ENCODE measurements at places on chromosomes 5 and 9.
A peak's percentile ranks its signal among the peaks of the same experiment; 100 is the strongest.

GRCh38 chr9:89862316-89862715 lies 257.5 kb downstream of the GADD45G start:
- no peak overlapping the region for H3K4me3 ChIP-seq
- no peaks in the 10 kb centered on the region for H3K4me1 ChIP-seq
- no peaks in the 10 kb centered on the region for H3K36me3 ChIP-seq
- no peak overlapping the region for H3K27ac ChIP-seq
- peaks cover 15% of the 10 kb centered on the region for H3K27me3 ChIP-seq

DNA sequence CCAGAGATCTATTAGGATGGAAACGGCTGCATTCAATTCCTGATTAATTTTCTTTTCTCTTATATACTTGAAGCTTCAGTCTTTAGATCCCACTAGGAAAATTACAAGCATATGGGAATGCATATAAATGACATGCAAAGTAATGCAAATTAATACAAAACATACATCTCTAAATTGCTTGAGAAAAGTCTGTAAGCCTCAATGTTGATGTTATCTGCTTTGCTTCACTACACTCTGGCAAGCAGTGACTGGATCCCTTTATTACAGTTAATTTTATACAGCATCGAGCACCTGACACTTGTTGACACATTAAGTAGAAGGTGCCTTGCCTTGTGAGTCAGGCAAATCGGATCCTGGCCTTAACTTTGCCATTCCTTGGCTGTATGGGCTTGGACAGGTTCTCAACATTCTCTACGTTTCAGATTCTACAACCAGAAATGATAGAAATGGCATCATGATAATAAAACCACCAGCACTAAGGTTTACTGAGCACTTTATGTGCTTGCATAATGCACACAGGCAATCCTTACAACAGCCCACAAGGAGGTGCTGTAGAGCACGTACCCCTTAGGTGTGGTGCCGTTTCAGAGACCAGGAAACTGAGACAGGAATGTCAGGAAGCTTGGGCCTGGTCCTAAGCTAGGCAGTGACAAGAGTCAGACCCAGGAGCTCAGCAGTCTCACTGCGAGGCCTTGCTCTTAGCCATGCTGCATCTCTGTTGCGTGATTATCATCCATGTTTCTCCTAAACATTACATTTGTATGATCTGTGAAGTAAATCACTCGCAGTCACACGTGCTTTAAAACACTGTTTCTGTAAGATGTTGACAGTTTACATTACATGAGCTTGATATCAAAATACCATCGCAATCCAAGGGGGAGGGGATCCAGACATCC lies 2.7 kb downstream of the GCNT4 start:
- peak; percentile 68 for DNase-seq
- H3K4me3 ChIP-seq: peak overlapping the region; percentile 88
- peak overlapping the region; percentile 29 for H3K27ac ChIP-seq
- peaks cover 16% of the 10 kb centered on the region for H3K36me3 ChIP-seq

GRCh38 chr5:78473751-78474150 lies 113.3 kb downstream of the SCAMP1 start:
- H3K27ac ChIP-seq: no peak overlapping the region
- DNase-seq: no peak
- H3K4me1 ChIP-seq: no peaks in the 10 kb centered on the region
- peaks cover 14% of the 10 kb centered on the region for H3K36me3 ChIP-seq

DNA sequence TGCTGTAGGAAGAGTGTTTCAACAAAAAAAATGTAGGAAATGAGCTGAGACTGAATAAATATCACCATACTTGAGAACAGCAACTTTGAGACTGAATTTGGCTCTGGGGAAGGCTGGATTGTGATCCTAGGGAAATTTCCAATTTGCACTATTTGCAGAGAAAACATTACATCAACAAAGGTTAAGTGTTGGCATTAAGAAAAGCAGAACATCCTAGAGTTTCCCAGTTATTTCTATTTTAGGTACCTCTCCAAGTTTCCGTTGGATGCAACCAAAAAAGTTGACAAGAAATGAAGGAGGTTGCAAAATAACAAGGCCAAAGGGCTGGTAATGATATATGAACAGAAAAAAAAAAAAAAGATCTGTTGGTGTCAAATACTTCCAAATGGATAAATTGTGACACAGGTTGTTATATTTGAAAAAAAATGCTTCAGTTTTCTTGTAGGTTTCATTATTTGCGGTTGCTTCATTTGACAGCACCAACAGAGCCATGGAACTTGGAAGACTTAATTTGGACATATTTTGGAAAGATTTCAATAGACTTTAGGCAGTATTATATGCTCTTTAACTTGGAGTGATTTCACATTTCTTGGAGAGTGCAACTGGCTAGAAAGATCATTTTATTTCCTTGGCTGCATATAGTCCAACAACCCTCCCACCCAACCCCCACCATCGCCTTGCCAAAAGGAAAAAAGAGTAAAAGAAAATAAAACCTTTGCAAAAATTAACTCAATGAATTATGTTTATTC lies 230.8 kb downstream of the ZNF608 start:
- H3K27ac ChIP-seq: no peak overlapping the region
- H3K36me3 ChIP-seq: no peaks in the 10 kb centered on the region
- H3K27me3 ChIP-seq: peaks cover 5% of the 10 kb centered on the region
- no peak for DNase-seq

DNA sequence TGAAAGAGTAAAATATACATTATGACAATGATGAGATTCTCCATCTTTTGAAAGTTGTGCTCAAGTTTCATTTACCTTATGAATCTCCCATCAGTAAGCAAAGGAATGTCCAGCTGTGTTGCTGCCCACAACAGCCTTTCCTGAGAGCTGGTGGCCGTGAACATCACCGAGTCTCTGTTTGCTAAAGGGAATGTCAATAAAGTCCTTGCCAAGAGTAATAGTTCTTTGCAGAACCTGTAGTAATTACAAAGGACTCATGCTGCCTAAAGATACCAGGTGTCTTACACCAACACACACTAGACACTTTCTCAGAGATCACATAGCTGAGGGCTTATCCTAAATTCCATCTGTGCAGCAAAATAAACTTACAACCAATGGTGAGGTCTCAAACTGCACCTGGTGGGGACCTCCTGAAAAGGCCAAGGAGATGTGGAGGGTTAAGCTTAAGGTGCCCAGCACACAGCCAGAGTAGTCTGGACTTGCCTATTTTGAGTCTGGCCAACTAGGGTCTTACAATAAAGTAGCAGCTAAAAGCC lies 111.1 kb upstream of the DAPK1 start:
- no peak for DNase-seq
- H3K4me1 ChIP-seq: no peaks in the 10 kb centered on the region
- no peak overlapping the region for H3K27ac ChIP-seq
- no peak overlapping the region for H3K4me3 ChIP-seq
- H3K27me3 ChIP-seq: peaks cover 20% of the 10 kb centered on the region
- H3K36me3 ChIP-seq: no peaks in the 10 kb centered on the region

DNA sequence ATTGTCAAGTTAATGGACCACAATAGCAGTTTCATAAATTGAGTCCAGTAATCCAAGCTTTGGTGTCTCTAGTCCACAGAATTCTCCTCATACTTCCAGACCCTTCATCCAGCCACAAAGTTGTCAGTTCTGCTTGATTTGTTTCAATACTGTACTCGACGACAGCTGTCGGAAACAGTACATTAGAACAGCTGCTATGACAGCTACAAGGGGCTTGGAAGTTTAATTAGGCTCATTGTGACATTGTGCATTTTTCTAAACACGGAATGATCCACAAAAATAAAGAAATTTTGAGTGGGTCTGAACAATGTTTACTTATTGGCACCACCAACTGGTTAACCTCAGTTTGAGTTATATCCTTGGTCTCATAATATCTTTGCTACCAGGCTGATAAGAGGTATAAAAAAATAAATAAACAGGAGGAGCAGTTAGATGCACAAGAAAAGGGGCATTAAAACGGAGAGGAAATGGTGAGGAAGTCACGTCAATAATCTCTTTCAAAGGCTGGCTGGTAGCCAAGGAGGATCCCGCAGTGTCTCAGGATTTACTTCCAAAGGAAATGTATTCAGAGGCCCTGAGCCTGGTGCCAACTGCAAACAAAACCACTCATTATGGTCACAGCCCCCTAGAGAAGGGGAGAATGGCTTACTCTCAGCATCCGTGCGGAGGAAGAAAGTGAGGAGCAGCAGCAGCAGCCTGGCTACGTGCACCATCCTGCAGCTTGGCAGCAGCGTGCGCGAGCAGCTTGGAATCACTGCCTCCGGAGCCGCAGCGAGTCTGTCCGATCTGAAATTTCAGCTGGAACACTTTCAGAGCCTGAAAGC lies 933.8 kb upstream of the DMAC1 start:
- peaks cover 6% of the 10 kb centered on the region for H3K27me3 ChIP-seq
- no peaks in the 10 kb centered on the region for H3K4me1 ChIP-seq
- H3K36me3 ChIP-seq: no peaks in the 10 kb centered on the region
- H3K27ac ChIP-seq: no peak overlapping the region
- H3K4me3 ChIP-seq: no peak overlapping the region

- H3K4me1 ChIP-seq: peaks cover 19% of the 10 kb centered on the region
- no peaks in the 10 kb centered on the region for H3K36me3 ChIP-seq
- peak within 1 kb of the TSS; percentile 66 for H3K4me3 ChIP-seq
- DNase-seq: peak; percentile 42
- no peak within 1 kb of the TSS for H3K27ac ChIP-seq
- H3K27me3 ChIP-seq: peaks cover 75% of the 10 kb centered on the region
These were observed at the start of gene GGTA1 for GRCh38 chr9:121499427-121500164. Gene GGTA1, minus strand, starts transcription at chr9:121499844. Its CDS starts 31,922 bp downstream, at chr9:121467922.

DNA sequence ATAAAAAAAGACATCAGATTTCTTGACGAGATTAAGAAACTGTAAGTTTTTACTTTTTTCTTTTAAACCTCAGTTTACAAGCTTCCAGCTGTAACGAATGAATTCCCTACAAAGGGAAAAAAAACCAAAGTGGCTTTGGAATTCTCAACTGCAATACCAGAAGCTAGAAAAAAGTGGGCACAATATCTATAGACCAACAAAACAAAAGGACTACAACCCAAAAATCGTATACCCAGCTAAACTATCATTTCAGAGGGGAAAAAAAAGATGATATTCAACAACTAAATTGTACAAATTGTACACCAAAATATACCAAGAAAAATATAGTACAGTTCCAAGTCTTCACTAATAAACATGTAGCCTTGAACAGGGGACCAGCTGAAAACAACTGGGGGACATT lies 26.8 kb upstream of the ELOVL7 start:
- H3K27me3 ChIP-seq: no peaks in the 10 kb centered on the region
- no peak for DNase-seq
- no peak overlapping the region for H3K27ac ChIP-seq
- H3K4me3 ChIP-seq: no peak overlapping the region
- H3K4me1 ChIP-seq: no peaks in the 10 kb centered on the region

DNA sequence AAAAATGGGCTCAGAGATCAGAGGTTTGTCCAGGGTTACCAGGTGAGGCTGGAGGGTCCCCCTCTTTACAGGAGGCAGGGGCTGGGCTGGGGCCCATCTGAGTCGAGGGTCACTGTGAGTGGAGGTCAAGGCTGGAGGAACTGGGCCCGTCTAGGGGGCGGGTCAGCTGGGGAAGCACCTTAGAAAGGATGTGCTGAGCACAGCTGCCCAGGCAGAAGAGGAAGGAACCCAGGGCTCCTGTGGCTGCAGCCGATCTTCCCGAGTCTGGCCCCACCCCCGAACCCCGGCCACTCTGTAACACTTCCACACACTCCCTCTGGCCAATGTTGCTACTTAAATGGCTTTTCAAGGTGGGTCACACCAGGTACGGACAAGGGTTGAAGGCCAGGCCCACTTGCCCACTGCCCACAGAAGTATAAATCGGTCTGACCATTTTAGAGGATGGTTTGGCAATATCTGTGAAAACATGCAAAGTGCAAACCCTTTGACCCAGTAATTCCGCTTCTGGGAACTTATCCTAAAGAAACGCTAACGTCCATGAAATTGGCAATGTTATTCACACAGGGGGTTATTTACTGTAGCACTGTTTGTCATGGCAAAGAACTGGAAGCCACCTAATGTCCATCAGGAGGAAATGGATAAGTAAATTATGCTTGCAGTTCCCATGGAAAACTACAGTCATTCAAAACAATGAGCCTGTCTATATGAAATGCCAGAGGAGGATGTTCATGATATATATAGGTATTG lies 30.5 kb upstream of the EEIG1 start:
- H3K36me3 ChIP-seq: peaks cover 4% of the 10 kb centered on the region
- no peak for DNase-seq
- no peak overlapping the region for H3K27ac ChIP-seq
- H3K4me1 ChIP-seq: peaks cover 35% of the 10 kb centered on the region
- no peak overlapping the region for H3K4me3 ChIP-seq

- no peak overlapping the region for H3K27ac ChIP-seq
- H3K36me3 ChIP-seq: no peaks in the 10 kb centered on the region
- H3K4me3 ChIP-seq: no peak overlapping the region
These were observed 592.0 kb downstream of the BNC2 start for GRCh38 chr9:16278326-16278999.

- no peak overlapping the region for H3K4me3 ChIP-seq
- H3K27ac ChIP-seq: no peak overlapping the region
- no peak for DNase-seq
- H3K27me3 ChIP-seq: no peaks in the 10 kb centered on the region
- H3K4me1 ChIP-seq: no peaks in the 10 kb centered on the region
These were observed 133.1 kb upstream of the CDH12 start for GRCh38 chr5:22986281-22986680.

GRCh38 chr5:138926688-138927448 lies 51.7 kb upstream of the LRRTM2 start:
- no peak overlapping the region for H3K4me3 ChIP-seq
- no peak overlapping the region for H3K27ac ChIP-seq
- peaks cover 19% of the 10 kb centered on the region for H3K36me3 ChIP-seq
- no peak for DNase-seq
- H3K4me1 ChIP-seq: no peaks in the 10 kb centered on the region
- H3K27me3 ChIP-seq: no peaks in the 10 kb centered on the region

GRCh38 chr5:132467287-132467984 lies 23.1 kb downstream of the IRF1 start:
- peaks cover 92% of the 10 kb centered on the region for H3K4me1 ChIP-seq
- DNase-seq: peak; percentile 29
- H3K27ac ChIP-seq: peak overlapping the region; percentile 92
- no peaks in the 10 kb centered on the region for H3K27me3 ChIP-seq
- peaks cover 12% of the 10 kb centered on the region for H3K36me3 ChIP-seq
- H3K4me3 ChIP-seq: no peak overlapping the region

GRCh38 chr5:159571501-159572244 lies 241.4 kb upstream of the IL12B start:
- no peak for DNase-seq
- no peak overlapping the region for H3K27ac ChIP-seq
- H3K4me1 ChIP-seq: no peaks in the 10 kb centered on the region
